Fibroblast of mammary gland (primary cell): ENCODE measurements at places on chromosomes 1 and 21.

DNA sequence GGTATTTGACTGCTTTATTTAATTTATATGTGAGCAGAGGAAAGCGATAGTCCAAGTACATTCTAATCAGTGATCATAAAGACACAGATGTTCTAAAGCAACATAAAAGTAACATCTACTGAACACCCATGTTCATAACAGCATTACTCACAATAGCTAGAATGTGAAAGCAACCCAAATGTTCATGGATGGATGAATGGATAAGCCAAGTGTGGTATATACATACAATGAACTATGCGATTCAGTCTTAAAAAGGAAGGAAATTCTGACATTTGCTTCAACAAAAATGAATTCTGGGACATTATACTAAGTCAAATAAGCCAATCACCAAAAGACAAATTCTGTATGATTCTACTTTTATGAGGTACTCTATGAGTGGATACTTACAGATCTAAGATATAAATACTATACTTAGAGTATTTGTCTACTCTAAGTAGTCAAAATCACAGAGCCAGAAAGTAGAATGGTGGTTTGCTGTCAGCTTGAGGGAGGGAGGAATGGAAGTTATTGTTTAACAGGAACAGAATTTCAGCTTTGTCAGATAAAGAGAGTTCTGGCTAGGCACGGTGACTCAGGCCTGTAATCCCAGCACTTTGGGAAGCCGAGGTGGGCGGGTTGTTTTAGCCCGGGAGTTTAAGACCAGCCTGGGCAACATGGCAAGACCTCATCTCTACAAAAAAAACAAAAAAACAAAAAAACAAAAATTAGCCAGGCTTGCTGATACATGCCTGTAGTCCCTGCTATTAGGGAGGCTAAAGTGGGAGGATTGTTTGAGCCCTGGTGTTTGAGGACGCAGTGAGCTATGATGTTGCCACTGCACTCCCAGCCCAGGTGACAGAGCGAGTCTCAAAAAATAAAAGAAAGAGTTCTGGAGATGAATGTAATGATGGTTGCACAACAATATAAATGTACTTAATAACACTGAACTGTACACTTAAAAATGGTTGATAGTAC lies 79.7 kb upstream of the ARHGAP29 start:
- DNase-seq: peak; percentile 49

GRCh38 chr1:201066986-201067385 lies 43.5 kb upstream of the KIF21B start:
- DNase-seq: no peak

- peak; percentile 64 for DNase-seq
Measured at GRCh38 chr1:19622204-19622603, 21.9 kb upstream of the NBL1 start.

DNA sequence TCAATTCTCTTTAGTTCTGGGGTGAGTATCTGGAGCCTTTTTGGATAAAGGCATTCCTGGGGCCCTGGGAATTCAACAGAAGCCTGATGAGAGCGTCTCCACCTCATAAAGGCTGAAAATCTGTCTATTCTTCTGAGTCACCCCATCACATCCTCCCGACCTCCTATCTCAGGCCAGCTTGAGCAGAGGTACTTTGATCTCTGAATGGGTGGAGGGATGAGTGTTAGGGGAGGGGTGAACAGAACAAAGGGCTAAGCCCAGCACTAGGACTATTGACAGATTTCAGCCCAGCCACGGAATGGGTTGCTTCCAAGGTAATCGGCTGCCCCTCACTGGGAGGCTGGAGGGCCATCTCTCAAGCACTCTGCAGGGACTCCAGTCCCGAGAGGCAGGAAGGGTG lies 2.5 kb upstream of the MYBPH start:
- peak; percentile 46 for DNase-seq

DNA sequence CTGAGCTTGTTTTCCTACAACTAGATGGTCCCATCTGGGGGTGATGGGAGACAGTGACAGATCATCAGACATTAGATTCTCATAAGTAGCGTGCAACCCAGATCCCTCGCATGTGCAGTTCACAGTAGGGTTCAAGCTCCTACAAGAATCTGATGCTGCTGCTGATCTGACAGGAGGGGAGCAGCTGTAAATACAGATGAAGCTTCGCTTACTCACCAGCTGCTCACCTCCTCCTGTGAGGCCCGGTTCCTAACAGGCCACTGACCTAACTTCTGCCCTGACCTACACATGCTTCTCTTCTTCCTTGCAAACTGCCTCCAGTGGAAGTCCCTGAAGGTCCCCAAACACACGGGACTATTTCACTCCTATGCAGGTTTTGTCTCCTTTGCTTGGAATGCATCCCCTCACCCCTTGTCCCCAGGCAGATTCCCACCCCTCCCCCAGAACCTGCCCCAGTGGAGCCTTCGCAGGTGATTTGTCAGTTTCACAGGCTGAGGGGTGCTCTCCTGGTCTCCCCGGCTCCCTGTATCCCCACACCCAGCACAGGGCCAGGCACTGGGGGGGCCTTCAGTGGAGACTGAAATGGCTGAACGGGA lies 5.7 kb upstream of the ZBTB48 start:
- DNase-seq: no peak

DNA sequence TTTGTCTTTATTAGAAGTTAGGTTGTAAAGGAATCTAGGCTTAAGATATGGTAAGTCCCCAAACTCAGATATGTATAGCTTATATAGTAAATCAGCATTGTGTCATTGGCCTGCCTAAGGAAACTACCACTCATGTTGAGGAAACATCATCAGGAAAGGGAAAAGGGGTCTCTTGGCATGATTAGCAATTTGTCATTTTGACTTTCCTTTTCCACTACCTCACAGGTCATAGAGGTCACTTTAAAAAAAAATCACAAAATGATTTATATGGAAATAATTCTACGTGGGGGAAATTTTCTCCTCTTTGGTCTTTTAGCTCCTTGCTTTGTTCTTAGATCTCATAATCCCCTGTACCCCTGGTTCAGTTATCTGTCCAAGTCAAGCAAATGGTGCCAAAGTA lies 213.5 kb downstream of the RPS6KC1 start:
- no peak for DNase-seq

GRCh38 chr1:184388319-184388889 lies 1.6 kb downstream of the C1orf21 start:
- peak; percentile 87 for DNase-seq

DNA sequence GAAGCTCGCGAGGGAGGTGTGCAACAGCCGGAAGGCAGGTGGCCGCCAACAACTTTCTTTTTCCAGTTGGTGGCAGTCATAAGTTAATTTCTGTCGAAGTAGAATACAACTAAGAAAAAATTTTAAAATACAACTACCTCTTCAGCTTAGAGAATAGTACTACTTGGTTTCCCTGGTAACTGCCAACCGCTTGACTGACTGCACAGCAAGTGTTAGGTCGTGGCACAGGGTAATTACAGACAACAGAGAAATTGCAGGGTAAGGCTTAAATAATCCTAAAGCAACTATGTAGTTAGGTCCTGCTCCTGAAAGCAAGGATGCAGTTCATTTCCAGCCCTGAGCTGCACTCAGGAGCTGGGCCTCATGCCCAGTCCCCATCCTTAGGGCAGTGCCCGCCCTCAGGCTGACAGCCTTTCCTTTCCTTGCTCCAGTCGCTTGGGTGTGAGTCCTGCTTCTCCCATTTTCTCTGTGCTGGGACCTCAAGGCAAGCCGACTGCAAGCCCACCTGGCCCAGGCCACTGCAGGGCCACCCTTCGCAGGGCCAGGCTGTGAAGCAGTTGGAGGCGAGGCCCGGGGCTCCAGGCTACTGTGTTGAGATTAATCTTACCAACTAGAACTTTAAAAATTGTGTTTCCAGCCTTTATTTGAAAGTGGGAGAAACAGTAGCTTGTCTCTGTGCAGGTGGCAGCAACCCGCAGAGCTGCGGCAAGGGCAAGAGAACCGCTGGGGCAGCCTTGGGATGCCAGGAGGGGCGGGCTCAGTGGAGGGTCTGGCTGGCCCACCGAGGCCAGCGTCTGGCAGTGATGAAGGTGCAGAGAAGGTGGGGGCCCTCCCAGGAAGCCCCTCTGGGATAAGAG lies 148.3 kb downstream of the PCBP3 start:
- no peak for DNase-seq
